ENCODE measurements at places on chromosomes 3 and 15.
A peak's percentile ranks its signal among the peaks of the same experiment; 100 is the strongest.

GRCh38 chr3:127767126-127767525 is 55.2 kb downstream of the MGLL start:
- no peak for DNase-seq

- DNase-seq: no peak
These were observed 1.1 kb downstream of the WDR72 start for GRCh38 chr15:53758412-53758811.

GRCh38 chr3:84998545-84998944 is 39.8 kb downstream of the CADM2 start:
- no peak for DNase-seq

DNA sequence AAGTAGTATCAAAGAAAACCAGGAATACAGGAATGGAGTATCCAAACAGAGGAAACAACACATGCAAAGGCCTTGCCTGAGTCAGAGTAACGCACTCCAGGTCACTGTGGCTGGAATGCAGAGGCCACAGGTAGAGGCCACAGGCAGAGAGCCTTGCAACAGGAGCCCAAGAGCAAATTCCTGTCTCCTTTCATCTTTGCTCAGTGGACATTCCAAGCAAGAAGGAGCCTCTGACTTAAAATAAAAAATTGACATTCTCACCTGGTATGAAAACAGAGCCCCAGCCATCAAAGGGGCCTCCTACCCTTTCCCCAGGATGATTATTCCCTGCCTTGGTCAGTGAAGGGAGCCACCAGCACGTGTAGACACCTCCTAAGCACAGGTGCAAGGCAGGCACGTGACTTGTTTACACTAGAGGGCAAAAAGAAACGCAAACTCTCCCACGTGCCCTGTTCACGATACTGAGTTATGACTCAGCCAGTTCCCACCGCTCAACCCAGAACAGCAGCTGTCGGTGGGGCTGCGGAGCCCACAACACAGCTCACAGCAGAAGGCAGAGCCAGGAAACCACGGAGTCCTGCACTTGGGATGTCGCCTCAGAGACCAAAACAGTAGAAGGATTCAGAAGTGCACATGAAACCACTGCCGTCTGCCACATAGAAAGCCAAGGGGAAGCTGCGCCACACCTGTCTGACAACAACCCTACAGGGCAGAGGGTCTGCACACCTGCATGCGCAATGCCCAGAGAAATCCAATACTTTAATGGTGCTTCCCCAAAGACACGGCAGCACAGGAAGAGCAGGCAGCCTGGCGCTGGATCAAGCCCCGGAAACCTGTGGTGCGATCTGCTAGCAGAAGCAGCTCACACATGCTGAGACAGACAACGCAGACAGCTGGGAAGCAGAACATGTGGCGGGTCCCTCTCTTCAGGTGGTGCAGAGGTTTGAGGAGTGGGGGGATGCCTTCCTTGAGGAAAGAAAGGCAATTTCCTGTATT is 52.1 kb downstream of the ITGB5 start:
- peak; percentile 59 for DNase-seq

- DNase-seq: no peak
These were observed 18.2 kb downstream of the PEX5L start for GRCh38 chr3:180018543-180018942.

GRCh38 chr15:101303408-101303807 is 8.4 kb upstream of the SNRPA1 start:
- no peak for DNase-seq

DNA sequence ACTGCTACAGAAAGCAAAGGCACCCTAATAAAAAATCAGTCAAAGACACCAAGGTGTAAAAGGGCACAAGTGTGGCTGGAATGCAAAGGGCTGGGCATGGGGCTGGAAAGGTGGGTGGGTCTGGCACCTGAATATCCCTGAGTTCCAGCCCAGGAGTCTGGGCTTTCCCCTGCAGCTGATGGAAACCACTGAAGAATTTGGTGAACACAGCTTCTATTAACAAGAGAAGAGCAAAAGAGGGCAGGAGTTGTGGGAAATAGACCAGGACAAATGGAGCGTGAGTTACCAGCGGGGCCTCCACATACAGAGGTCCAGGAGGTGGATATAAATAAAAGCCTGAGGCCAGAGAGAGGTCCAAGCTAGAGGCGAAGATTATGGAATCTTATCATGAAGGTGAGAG is 45.1 kb upstream of the TPM1 start:
- no peak for DNase-seq

GRCh38 chr3:158920371-158920770 is 118.5 kb downstream of the MFSD1 start:
- no peak for DNase-seq

GRCh38 chr3:99515891-99516290 is 122.5 kb upstream of the COL8A1 start:
- DNase-seq: no peak

GRCh38 chr15:67465196-67465952 is 55.6 kb upstream of the C15orf61 start:
- DNase-seq: no peak

GRCh38 chr3:141738891-141739363 is 829 bp downstream of the RNF7 start:
- no peak for DNase-seq

GRCh38 chr3:127709320-127710060 is 36.7 kb downstream of the ABTB1 start:
- no peak for DNase-seq

GRCh38 chr15:45962733-45963132 is 327.9 kb downstream of the SQOR start:
- no peak for DNase-seq

DNA sequence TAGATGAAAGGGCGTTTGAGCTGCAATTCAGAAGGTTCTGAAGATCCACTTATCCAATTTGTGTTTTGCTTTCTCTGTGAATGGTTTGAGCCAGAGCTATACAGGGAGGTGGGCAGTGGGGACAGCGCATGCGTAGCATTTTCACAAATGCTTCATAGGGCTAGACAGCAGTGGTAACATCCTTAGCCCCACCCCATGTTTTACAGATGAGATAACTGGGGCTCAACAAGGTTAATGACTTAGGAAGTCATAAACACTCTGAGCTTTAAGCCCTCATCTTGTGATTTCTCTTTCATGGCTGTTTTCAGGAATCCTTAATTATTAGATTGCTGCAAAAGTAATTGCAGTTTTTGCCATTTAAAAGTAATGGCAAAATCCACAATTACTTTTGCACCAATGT is 408.7 kb downstream of the IL5RA start:
- DNase-seq: no peak

DNA sequence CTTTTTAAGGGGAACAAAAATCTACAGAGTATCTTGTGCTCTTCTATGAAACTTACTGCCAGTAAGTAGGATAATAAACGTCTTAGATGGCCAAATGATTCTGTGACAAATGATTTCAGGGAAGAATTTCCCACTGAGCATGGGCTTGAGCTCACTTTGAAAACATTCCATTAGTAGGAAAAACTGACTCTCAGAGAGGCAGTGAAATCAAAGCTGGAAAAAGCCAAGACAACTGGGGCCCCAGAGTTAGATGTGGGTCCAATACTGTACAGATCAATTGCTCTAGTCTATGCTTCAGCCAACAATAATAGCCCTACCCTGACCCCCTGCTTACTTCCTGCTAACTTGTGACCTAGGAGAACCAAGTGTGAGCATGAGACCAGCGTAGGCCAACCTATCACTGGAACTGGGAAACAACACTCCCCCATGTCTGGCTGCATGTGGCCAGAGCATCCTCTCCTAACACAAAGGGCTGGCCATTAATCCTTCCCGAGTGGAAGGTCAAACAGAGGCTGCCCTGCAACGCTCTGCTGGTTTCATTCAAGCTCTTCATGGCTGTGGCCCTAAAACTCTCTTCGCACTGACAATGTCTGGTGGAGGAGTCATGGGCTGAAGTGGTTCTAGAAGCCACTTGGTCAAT is 68.8 kb downstream of the FOXB1 start:
- no peak for DNase-seq

Measured in activated T-cell treated with anti-CD3 and anti-CD28 coated beads, Interleukin-2, amount 50 U/mL, for 24 hours (primary cell).